ENCODE measurements at places on chromosomes 11 and 22.

GRCh38 chr11:117796872-117797529, at the start of gene DSCAML1:
TSS of gene DSCAML1 (minus strand) at chr11:117797216. CDS start at chr11:117797079, 137 bp downstream.
- no peak for DNase-seq

DNA sequence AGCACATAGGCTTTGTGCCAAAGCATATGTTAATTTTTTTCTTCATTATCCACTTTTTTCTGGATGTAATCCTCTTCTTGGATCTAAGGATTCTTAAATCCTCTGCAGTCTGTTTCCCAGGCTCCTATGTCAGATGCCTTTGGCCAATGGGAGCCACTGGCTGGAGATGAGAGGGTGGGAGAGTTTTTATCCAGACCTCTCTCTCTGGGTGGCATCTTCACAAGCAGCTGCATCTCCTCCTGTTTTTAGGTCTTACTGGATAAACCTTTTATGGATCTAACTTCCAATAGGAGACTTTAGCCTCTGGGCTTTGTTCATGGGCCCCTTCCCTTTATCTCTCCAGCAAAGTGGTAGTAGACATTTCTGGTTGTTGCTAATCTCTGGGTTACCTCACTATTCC, 22.4 kb upstream of the MPPED2 start:
- no peak for DNase-seq

DNA sequence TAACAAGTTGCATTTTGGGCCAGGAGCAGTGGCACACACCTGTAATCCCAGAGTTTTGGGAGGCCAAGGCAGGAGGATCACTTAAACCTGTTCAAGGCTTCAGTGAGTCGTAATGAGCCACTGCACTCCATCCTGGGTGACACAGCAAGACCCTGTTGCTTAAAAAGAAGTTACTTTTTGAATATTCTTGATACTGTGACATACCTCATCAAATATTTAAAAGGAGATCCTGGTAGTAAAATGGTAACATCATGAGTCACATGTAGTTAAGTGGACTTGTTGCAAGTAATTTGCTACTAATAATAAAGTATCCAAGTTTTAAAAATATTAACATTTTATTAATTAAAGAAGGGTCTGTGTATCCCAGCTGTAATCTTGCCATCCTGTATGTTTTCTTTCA, 18.3 kb downstream of the HMGXB4 start:
- DNase-seq: no peak

- DNase-seq: no peak
These were observed 159.3 kb downstream of the CASP12 start for GRCh38 chr11:104738918-104739317.

GRCh38 chr11:129012880-129013279, 70.2 kb upstream of the TP53AIP1 start:
- DNase-seq: no peak

DNA sequence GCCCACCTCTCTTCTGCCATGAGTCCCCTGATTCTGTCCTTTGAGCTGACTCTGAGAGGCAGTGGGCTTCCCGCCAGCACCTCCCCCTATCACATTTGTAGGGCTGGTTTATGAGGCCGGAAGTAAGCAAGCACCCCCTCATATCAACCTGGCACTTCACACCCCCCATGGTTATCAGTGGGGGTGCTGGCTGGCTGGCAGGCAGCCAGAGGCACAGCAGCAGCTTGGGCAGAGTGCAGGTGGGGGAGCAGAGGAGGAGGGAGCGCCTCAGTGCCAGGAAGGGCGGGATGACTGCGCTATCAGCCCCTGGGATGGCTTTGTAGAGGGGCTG, 22.9 kb upstream of the CHRM4 start:
- DNase-seq: peak; percentile 25

DNA sequence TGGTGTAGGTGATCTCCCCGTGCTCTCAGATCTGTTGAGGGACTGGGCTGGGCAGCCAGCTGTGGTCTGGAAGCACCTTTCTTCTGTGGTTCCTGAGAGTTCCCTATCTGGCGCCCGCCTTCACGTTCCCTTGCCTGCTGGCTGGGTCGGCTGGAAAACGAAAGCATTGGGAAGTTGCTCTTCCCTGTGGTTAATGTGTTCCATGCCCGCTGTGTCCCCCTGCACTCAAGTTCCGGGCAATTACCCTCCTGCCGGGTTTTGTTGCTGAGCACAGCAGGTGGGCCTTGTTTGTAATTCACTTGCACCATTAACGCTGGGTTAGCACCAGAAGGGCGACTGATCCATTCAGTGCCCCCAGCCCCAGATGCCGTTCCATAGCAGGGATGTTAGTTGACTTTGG, 134.1 kb downstream of the GRIK4 start:
- DNase-seq: no peak

- DNase-seq: peak; percentile 88
These were observed at the start of gene MRGPRE for GRCh38 chr11:3231851-3232744. TSS of gene MRGPRE (minus strand) at chr11:3232417. CDS start at chr11:3228799, 3,618 bp downstream.

- DNase-seq: no peak
These were observed 55.9 kb downstream of the LRRC32 start for GRCh38 chr11:76614471-76615179.

DNA sequence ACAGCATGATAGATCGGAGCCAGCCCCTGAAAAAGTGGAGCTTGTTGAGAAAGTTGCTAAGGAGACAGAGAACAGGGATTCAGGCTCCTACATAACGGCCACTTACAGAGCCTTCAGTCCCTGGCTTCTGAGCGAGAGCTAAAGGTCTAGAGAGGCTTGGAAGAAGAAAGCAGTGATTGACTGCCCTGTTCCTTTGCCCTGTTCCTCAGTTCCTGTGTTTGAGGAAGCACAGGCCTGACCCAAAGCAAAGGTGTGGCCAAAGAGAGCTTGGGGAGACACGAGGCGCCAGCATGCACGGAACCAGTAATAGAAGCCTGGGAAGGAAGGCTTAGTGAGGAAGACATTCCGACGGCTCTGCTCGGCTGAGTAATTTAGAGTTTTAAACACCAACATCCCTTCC, 74.1 kb upstream of the CSNK2A3 start:
- DNase-seq: no peak

- no peak for DNase-seq
These were observed 18.0 kb downstream of the PPP2R1B start for GRCh38 chr11:111748035-111748804.

GRCh38 chr11:121472312-121472711, 19.5 kb upstream of the SORL1-AS1 start:
- no peak for DNase-seq

DNA sequence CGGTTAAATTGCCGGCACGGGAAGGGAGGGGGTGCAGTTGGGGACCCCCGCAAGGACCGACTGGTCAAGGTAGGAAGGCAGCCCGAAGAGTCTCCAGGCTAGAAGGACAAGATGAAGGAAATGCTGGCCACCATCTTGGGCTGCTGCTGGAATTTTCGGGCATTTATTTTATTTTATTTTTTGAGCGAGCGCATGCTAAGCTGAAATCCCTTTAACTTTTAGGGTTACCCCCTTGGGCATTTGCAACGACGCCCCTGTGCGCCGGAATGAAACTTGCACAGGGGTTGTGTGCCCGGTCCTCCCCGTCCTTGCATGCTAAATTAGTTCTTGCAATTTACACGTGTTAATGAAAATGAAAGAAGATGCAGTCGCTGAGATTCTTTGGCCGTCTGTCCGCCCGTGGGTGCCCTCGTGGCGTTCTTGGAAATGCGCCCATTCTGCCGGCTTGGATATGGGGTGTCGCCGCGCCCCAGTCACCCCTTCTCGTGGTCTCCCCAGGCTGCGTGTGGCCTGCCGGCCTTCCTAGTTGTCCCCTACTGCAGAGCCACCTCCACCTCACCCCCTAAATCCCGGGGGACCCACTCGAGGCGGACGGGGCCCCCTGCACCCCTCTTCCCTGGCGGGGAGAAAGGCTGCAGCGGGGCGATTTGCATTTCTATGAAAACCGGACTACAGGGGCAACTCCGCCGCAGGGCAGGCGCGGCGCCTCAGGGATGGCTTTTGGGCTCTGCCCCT, 529 bp upstream of the CCND1 start:
- DNase-seq: no peak

DNA sequence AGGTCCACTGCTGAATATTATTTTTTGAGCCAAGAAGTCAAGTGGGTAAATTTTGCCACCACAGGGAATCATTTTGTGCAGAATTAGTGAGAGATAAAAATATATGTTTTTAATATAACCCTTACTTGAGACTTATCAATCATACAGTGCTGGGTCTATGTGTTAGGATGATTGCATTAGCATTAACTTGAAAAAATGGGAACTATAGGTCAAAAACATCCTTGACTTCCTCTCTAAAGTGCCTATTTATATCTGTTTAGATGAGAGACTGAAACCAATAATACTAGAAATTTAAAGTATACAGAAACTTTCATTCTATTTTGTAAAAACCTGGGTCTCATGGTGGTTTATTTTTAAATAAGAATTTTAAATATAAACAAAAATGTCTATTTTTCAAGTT, 65.1 kb upstream of the CARD18 start:
- DNase-seq: no peak

DNA sequence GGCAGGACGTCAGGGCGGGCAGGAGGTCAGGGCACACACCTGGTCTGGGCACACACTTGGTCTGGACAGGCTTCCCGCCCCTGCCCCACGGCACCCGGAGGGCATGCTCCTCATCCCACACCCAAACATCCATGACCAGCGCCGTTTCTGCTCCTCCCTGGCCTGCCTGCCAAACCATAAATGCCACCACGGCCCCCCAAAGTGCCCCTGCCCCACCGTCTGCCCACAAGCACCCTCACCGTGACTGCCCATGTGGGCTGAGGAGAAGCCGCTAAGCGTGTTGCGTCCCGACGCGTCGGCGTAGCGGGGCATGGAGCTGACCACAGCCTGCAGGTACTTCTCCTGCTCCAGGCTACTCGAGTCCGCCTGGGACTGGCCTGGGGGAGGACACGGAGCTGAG, 15.8 kb downstream of the SBF1 start:
- no peak for DNase-seq

DNA sequence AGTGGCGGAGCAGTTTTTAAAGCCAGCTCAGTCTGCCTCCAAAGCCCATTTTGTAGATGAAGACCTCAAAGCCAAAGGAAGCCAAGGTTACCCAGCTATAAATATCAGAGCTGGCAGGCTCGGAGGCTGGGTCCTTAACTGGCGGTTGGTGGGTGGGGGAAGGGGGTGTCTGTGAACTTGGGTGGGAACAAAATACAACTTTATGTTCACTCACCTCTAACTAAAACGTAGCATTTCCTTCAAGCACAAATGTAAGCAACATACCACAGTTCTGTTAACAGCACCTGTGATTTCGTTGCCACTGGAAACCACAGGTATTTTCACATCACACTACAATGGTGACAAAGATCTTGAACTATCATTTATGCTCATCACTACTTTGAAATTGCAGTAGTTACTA, 99.7 kb upstream of the SYT13 start:
- DNase-seq: no peak

- no peak for DNase-seq
These were observed 24.6 kb downstream of the MOV10L1 start for GRCh38 chr22:50114221-50115021.

- DNase-seq: no peak
These were observed 12.6 kb downstream of the TECTA start for GRCh38 chr11:121113611-121114010.

DNA sequence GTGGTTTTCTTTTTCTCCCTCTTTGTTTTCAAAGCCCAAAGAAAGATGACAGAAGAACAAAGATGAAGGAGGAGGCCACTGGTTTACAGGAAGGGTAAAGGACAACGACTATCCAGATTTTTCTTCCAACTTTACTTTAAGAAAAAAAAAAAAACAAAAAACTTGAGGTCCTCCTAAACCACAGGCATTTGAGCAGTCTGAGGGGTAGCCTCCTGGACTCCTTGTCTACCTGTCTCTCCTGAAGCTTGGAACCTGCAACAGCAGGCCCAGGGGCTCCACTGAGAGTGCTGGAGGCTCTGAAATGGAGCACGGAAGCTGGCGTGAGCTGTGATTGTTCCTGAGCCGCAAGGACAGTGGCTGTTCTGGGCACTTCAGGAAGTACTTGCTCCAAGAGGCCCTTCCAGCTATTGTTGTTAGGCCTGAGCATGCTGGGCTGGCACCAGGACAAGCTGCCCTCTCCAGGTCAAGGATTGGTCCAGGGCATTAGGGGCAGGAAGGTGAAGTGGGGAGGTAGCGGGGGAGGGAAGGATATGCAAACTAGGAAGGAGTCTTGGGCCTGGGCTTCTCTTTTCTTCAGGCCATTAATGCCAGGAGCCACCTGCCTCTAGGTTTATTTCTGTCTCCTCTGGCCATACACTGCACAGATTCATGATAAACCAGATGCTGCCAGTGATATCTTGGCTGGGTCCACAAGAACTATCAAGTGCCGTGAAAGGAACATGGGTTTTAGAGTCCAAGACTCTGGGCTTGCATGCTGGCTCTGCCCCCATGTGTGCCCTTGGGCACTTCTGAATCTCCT, 147.3 kb downstream of the CCDC34 start:
- no peak for DNase-seq

DNA sequence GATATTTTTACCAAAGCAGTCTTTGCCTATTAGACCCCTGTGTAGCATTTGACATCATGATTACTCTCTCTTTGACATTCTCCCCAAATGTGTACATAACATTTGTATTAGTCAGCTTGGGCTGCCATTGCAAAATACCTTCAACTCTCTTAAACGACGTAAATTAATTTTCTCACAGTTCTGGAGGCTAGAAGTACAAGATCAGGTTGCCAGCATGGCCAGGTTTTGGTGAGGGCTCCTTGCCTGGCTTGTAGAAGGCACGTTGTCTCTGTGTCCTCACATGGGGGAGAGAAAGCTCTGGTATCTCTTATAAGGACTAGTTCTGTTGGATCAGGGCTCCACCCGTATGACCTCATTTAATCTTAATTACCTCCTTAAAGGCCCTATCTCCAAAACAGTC, 12.3 kb upstream of the DLAT start:
- no peak for DNase-seq

DNA sequence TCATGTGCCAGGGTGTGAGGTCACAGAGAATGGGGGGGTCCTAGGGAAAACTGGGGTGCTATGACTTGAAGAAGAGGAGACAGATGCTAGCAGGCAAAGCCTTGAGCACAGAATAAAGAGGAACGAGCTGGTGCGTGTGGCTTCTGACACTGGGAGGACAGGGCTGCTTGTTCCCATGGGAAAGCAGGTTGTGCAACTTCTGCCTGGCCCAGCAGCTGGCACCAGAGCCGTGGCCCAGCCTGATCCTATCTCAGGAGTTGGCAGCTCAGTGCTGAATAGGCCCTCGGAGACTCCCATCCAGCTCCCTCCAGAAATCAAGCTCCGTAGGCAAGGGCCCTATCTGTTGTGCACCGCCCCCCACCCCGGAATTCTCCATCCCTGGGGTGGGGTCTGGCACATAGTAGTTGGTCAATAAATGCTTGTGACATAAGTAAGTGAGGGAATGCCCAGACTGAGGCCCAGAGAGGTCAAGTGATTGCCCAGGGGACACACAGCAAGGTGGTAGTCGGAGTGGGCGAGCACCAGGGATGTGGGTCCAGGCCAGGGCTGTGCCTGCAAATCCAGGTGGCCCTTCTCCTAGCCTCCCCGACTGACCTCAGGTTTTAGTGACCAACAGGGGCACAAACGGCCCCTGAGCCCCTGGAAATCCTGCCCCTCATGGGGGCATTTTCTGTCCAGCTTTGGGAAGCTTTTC, 19.5 kb upstream of the FADD start:
- DNase-seq: no peak

DNA sequence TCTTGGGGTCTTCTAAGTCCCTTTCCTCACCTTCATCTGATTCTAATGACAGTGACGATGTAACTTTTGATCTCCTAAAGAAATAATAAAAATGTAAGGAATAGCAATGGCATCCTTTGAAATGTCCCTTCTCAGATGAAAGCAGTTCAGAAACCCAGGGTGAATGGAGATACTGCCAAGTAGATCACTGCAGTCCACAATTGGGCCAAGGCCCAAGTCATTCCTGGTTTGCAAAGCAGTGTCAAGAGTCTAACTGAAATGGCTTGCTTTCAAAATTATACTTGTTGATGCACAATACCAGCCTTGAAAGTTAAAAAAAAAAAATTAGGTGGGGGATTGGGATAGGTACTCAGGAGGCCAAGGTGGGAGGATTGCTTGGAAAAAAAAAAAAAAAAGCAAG, 20.4 kb downstream of the ASCC2 start:
- no peak for DNase-seq
